ENCODE measurements at places on chromosomes 6 and 20.

DNA sequence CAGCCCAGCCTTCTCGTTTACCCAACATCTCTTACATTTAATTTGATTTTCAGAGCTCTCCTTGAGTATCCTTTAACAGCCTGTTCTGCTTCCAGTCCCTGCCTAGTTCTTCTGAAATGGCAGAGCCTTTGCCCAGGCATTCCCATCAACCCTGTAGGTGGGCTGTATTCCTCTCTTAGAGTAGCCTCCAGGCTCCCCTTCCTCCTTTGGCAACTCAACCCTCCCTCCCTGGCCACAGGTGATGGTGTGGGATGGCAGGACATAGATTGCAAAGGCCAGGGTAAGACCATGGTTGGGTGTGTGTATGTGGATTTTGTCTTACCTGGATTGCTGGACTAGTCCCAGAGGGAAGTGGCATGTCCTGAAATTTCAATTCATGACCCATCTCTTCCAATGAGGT is 125.4 kb downstream of the F13A1 start:
- DNase-seq, result no peak

- no peak for DNase-seq
These were observed 828 bp upstream of the SULF2 start for GRCh38 chr20:47785854-47786764.

- no peak for DNase-seq
These were observed 210.6 kb upstream of the PLCB4 start for GRCh38 chr20:8858181-8858787.

GRCh38 chr20:64069614-64070243 is 6.7 kb downstream of the TCEA2 start:
- no peak for DNase-seq

- DNase-seq, result no peak
These were observed 71.3 kb upstream of the TOP1 start for GRCh38 chr20:40957265-40957760.

DNA sequence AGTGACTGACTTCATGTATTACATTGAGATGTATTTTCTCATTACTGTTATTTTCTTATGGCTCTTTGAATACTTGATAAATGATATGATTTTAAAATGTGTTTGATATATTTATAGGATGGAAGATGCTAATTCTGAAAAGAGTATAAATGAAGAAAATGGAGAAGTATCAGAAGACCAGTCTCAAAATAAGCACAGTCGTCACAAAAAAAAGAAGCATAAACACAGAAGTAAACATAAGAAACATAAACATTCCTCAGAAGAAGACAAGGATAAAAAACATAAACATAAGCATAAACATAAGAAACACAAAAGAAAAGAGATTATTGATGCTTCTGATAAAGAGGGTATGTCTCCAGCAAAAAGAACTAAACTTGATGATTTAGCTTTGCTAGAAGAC is 47.5 kb downstream of the FAM217A start:
- no peak for DNase-seq

Data from activated CD4-positive, alpha-beta T cell treated with anti-CD3 and anti-CD28 coated beads for 24 hours (primary cell).